ENCODE measurements at places on chromosomes 2 and 18. TPM values are rescaled to one million over a fixed set of nuclear protein-coding genes. Genes with fewer than 3 reads are reported as not detected.

DNA sequence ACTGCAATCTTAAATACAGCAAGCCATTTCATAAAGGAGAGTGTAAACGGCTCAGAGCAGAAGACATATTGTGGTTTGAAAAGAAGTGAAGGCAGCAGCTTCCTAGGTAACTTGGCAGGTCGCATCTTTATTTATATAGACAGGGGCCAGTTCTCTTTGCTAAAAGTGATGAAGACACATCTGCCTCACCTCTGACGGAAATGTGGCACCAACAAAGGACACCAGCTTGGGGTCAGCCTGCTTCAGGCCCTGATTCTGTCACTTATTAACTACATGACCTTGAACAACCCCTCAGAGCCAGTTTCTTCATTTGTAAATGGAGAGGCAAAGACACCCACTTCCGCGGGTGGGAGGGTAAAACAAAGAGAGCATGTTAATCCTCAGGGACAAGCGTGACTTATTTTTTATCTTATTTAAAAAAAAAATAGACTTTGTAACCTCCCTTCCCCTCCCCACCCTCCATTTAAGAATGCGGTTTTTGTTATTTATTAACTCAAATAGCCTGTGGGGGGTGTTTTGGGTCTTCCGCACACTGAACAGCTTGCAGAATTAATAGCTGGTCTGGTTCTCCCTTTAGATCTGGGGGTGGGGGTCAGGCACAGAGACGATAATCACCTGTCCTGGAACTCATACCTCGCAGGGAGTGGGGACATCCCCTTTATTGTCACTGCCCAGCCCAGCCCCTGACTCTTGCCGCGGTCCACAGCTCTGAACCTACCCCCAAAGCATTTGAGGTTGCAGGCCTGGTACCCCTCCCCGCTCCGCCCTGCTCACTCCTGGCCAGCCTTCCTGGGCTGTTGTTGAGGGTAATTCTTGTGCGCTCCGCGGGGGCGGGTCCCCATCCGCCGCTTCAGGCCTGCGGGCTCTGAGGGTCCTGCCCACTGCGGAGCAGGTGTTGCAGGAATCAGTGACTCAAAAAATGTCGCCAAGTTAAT is 64.2 kb upstream of the TMEM17 start:
- no peaks in the 10 kb centered on the region for H3K36me3 ChIP-seq
- H3K27me3 ChIP-seq = peaks cover 28% of the 10 kb centered on the region
- H3K4me1 ChIP-seq = peaks cover 3% of the 10 kb centered on the region
- DNase-seq = no peak
- H3K4me3 ChIP-seq = no peak overlapping the region

DNA sequence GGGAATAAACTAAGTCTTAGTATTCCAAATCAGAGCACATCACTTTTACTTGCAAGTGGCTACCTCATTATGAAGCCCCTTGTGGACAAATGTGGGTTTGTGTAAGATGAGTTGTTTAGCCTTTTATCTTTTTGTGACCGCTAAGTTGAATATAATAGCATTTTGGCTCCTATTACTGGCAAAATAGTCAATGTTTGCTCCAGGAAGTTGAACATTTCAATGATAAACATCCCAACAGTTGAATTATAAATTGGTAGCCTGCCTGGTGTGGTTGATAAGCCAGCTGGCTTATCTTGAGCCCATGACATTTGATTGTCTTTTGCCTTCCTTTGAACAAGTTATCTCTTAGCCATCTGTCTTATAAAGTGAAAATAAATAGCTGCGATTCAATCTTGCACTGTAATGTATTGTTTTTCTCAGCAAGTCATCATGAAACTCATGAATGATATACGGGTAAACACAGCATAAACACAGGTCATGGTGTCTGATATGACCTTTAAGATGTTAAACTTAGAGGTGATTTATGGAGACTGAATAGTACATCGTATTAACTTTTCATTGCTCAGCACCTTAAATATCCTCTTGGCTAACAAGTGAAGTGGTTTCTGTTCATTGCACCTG is 338.4 kb downstream of the SOCS6 start:
- no peak for DNase-seq
- H3K4me1 ChIP-seq = peaks cover 45% of the 10 kb centered on the region
- no peak overlapping the region for H3K27ac ChIP-seq
- no peaks in the 10 kb centered on the region for H3K36me3 ChIP-seq
- H3K4me3 ChIP-seq = no peak overlapping the region

DNA sequence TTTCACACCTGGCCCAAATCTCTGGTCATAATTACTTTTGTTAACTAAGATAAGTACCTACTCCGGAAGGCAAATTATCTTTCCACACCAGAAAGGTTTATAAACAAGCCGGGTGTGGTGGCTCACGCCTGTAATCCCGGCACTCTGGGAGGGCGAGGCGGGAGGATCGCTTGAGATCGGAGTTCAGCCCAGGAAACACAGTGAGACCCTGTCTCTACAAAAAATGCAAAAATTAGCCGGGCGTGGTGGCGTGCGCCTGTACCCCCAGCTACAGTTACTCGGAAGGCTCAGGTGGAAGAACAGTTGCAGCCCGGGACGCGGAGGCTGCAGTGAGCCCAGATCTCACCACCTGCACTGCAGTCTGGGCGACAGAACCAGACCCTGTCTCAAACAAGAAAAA is 2.1 kb downstream of the PUM2 start:
- H3K27ac ChIP-seq = peak overlapping the region; percentile 88
- no peak overlapping the region for H3K4me3 ChIP-seq
- peak; percentile 35 for DNase-seq
- peaks cover 47% of the 10 kb centered on the region for H3K4me1 ChIP-seq
- peaks cover 39% of the 10 kb centered on the region for H3K36me3 ChIP-seq

EVX2 gene
- not detected for total RNA-seq

Data from activated CD4-positive, alpha-beta T cell treated with anti-CD3 and anti-CD28 coated beads for 36 hours (primary cell).